Stimulated activated CD4-positive, alpha-beta T cell treated with anti-CD3 and anti-CD28 coated beads, Interleukin-4, amount 100 ng/mL, for 4 hours (primary cell): ENCODE measurements at places on chromosomes 1 and 21.

DNA sequence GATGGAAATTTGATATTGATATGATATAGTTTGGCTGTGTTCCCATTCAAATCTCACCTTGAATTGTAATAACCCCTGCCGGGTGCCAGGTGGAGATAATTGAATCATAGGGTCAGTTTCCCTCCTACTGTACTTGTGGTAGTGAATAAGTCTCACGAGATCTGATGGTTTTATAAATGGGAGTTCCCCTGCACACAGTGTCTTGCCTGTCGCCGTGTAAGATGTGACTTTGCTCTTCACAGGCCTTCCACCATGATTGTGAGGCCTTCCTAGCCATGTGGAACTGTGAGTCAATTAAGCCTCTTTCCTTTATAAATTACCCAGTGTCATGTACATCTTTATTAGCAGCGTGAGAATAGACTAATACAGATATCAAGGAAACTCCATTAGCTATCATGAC is 74.6 kb downstream of the MAP3K7CL start:
- no peak for DNase-seq

DNA sequence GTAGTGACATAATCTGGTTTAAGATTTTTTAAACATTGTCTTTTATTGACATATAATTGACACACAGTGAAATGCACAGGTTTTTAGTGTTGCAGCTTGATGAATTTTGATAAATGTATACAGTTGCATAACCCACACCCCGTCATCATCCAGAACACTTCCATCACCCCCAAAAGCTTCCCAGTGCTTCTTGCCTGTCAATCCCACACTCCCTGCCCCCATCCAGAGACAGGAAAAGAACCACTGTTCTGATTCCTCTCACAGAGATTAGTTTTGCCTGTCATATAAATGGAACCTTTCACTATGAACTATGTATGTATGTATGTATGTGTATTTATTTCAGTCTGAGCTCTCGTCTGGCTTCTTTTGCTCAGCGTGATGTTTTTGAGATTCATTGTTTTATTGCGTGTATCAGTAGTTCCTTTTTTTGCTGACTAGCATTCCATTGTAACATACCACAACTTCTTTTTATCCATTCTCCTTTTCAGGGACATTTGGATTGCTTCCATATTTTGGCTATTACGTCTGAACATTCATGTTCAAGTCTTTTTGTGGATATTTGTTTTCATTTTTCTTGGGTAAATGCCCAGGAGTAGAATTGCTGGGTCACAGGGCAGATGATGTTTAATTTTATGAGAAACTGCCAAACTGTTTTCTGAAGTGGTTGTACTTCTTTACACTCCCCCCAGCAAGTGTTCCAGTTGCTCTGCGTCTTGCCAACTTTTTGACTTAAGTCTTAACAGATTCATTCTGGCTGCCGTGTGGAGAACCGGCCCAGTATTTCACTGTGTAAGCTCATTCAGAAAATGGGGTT is 8.7 kb downstream of the UBIAD1 start:
- no peak for DNase-seq

GRCh38 chr1:47031059-47031458 is 7.6 kb downstream of the CYP4X1 start:
- no peak for DNase-seq

DNA sequence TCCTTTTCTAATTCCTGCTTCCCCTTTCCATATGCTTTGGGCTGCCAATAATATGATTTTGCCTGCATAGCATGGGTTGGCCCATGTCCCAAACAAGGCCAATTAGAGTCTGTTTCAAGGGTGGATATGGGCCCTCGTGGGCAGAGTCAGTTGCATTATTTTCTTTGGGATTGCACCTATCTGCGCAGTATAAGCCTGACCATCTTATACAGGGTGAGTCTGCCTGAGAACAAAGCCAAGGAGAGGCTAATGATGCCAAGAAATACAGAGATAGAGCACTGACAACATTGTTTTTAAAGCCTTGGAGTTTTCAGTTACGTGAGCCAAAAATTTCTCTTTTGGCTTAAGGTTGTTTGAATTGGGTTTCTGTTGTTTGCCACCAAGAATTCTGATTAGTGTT is 18.6 kb downstream of the OVAAL start:
- no peak for DNase-seq

DNA sequence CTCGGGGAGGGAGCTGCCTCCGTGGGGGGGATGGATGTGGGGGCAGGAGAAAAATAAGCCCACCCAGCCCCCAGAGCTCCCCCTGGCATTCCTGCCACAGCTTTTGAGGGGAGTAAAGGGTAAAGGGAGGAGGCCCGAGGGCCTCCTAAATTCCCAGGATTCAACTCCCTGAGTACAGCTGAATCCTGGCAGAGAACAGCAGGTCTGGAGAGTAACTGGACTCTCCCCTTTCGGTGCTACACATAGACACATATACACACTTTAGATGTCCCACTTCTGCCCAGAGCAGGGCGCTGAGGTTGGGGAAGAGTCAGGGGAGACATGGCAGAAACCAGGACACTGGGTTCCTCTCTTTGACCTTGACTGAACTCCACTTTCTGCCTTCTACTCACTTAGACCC is 3.0 kb downstream of the KIRREL1 start:
- no peak for DNase-seq
